ENCODE measurements at places on chromosomes 11 and 22.

DNA sequence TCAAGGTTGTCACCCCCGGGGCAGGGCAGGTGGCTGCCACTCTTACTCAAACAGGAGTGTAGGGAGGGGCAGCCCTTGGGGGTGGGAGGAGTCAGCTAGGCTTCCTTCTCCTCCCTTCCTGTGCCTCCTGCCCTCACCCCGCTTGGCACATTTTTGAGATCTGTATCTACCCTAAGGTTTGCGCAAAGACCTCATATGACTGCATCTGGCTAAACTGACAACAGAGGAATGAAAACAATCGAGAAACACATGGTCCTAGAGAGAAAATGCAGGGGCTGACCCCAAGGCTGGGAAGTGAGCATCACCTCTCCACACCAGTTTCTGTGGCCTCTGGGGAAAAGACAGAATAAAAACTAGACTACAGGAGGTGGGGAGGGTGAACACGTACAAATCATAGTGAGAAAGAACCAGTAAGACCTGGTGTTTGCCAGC is 28.1 kb downstream of the IGSF9B start:
- DNase-seq = no peak

DNA sequence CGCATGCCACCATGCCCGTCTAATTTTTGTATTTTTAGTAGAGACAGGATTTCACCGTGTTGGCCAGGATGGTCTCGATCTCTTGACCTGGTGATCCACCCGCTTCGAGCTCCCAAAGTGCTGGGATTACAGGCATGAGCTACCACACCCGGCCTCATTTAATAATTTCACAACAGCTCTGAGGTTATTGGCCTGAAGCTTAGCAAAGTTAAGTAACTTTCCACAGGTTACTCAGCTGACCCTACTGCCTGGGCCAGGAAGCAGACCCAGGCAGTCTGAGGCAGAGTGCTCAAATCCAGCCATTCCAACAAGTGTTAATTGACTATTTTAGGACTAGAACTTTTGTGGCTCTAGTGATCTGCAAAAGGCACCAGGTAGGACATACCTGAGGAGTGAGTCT is 52.2 kb upstream of the L3MBTL2 start:
- no peak for DNase-seq

- no peak for DNase-seq
Measured at GRCh38 chr11:125994509-125994908, 48.7 kb downstream of the VSIG10L2 start.

GRCh38 chr11:115765803-115766239 is 261.6 kb upstream of the CADM1 start:
- DNase-seq = no peak

- no peak for DNase-seq
Measured at GRCh38 chr11:13114566-13115379, 105.7 kb downstream of the RASSF10 start.

DNA sequence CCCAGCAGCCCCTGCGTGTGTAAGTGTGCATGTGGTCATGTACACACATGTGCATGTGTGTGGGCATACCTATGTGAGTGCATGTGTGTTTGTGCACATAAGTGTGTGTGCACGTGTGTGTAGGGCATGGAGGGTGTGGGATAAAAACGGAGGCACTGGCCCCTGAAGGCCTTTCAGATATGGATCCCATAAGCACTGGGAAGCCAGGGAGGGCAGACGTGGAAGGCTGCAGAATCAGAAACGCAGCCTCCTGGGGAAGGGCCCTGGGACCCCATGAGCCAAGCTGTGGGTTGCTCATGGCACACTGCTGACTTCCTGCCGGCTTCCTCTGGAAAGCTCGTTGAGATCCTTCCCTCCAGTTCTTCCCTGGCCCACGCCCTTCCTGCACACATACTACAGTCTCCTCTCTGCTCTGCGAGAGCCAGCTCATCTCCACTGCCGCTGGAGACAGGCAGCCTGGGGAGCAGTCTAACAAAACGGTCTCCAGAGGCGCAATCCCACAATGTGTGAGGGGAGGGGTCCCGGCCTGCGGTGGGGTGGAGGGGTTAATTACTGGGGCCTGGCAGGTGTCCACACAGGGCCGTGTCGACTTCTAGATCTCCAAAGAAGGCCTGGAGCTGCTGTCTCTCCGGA is 435.2 kb upstream of the B3GAT1 start:
- DNase-seq = no peak

DNA sequence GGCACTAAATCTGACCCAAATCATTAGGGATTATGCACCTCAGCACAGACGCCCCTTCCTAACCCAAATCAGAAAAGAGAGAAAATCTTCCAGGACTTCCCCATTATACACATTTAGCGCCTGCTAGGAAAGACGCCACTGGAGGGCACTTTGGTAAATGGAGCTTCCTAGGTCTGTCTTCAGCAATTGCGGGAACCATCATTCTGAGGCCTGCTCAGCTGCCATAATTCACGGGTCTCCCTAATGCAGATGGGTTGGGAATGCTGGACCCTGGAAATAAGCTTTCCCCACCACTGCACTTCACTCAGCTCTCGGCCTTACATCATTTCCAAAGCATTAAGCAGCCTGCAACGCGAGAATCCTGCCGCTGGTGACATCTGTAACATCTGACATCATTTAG is 86.2 kb upstream of the OPCML start:
- no peak for DNase-seq

- no peak for DNase-seq
Measured at GRCh38 chr22:49491221-49491635, 336.4 kb downstream of the BRD1 start.

- no peak for DNase-seq
Measured at GRCh38 chr11:92384802-92385201, 160.2 kb downstream of the FAT3 start.

GRCh38 chr11:119421941-119422808 is 797 bp downstream of the THY1 start:
- peak; percentile 90 for DNase-seq

DNA sequence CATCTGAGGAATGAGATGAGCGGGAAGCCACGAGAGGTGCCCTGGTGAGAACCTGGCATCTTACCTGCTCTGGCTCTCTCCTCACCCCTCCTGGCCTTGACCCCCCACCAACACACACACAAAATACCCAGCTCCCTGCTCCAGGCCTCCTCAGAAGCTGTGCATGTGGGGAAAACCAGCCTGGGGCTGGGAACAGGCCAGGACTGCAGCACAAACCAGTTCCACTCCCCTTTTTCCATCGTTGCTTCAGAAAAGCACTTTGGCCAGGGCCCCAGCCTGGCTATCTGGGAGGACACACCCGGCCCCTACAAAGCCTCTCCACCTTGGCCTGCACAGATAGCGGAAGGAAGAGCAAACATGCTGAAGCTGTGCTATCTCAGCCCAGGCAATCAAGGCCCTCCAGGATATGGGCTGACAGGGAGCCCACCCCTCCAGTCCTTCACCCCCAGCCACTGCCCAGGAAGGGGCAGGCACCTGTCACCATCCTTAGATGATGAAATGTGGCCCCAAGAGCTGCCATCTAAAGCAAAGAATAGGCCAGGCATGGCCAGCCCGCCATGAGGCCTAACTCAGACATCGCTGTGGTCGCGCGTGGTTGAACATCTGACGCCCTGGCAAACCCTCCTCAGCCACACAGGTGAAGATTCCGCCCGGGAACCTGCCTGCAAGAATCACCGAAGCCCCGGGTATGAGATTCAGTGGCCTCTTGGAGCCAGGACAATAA is 35.4 kb downstream of the PISD start:
- DNase-seq = no peak
